ENCODE measurements at places on chromosomes 7 and 10. TPM values are rescaled to one million over a fixed set of nuclear protein-coding genes. Genes with fewer than 3 reads are reported as not detected.

Gene TASOR2
- total RNA-seq: 38.7 TPM

Gene CALML3
- not detected for total RNA-seq

Gene GPR15LG
- total RNA-seq: not detected

Gene CHAT
- not detected for total RNA-seq

Gene LDB3
- total RNA-seq: not detected

Gene STOX1
- total RNA-seq: 0.86 TPM

Gene REPIN1
- 88.2 TPM for total RNA-seq

Gene CLCN1
- not detected for total RNA-seq

Gene FAM237B
- total RNA-seq: not detected

Gene IPMK
- 2.1 TPM for total RNA-seq

Gene NPSR1
- total RNA-seq: not detected

Gene GCK
- total RNA-seq: not detected

Gene HMX2
- total RNA-seq: 0.10 TPM

Gene SGPL1
- total RNA-seq: 31.9 TPM

Gene EIF3A
- total RNA-seq: 180 TPM

Gene SLC26A5
- total RNA-seq: not detected

Gene SCIN
- total RNA-seq: 0.37 TPM

Gene CALCR
- not detected for total RNA-seq

Gene PRPS1L1
- total RNA-seq: not detected

Gene TUBB8
- not detected for total RNA-seq

Gene PPIF
- total RNA-seq: 162 TPM

Gene UCN3
- not detected for total RNA-seq

Gene IRF5
- total RNA-seq: 14.9 TPM

Gene ZNF783
- total RNA-seq: 6.3 TPM

Gene GIMAP7
- total RNA-seq: not detected

Gene C10orf62
- 0.12 TPM for total RNA-seq

Gene COX19
- 7.8 TPM for total RNA-seq

Gene MNX1
- 5.3 TPM for total RNA-seq

Gene DGKI
- total RNA-seq: 0.31 TPM

Gene NT5C2
- 94.9 TPM for total RNA-seq
